ENCODE measurements at places on chromosomes 13 and 19.

DNA sequence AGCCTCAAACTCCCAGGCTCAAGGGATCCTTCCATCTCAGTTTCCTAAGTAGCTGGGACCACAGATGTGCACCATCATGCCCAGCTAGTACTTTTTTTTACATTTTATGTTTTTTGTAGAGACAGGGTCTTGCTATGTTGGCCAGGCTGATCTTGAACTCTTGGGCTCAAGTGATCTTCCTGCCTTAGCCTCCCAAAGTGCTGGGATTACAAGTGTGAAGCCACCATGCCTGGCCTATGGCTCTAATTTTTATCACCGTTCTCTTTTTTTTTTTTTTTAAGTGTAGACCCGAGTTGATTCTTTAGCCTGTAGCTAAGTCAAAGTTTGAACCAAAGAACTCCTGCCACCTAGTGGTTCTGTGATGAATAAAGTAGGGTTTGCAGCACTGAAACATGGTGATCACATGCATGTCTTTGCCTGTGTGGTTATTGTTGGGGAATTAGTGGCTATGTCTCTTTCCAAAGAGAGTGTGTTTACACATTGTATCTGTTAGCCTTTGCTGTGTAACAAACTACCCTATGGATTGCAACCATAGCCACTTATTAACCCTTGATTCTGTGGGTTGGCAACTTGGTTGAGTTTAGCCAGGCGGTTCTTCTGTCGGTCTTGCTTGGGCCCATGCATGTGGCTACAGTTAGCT is 11.6 kb downstream of the NFILZ start:
- no peak for DNase-seq

- no peak for DNase-seq
Measured at GRCh38 chr13:72113076-72113475, 246.1 kb upstream of the DACH1 start.

- DNase-seq: no peak
Measured at GRCh38 chr19:39032063-39032918, at the start of gene FBXO27. TSS of gene FBXO27 (minus strand) at chr19:39032549. CDS start at chr19:39032227, 322 bp downstream.

DNA sequence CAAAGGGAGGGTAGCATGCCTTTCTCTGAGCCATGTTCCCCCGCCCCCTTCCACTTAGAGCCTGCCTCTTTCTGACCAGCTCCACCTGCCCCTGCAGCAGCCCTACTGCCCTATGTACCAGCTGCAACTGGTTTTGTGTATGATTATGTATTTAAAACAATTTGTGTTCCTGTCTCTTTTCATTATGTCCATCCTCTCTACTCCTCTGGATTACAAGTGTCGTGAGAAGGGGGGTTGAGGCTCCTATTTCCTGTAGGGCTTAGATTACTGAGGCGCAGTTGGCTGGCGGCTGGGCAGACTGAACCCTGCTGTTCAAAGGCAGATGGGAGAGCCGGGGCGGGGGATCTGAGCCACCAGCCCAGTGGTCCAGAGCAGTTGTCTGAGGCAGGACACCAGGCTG is 213.3 kb downstream of the KCNRG start:
- DNase-seq: no peak

DNA sequence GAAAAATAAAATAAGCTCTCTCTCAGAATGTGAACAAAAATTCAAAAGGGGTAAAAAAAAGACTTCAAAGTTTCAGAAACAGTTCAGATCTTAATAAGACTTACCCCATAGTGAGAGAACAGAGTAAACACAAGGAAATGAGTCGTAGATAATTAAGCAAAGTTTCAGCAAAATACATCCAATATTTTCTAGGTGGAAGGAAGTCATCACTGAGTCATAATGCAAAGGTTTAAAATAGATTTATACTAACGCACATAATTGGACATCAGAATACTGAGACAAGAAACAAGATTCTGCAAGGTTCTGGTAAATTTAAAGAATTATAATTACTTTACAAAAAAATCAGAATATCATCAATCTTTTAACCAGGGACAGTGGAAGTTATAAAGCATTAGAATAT is 1370.7 kb upstream of the ATXN8OS start:
- no peak for DNase-seq

DNA sequence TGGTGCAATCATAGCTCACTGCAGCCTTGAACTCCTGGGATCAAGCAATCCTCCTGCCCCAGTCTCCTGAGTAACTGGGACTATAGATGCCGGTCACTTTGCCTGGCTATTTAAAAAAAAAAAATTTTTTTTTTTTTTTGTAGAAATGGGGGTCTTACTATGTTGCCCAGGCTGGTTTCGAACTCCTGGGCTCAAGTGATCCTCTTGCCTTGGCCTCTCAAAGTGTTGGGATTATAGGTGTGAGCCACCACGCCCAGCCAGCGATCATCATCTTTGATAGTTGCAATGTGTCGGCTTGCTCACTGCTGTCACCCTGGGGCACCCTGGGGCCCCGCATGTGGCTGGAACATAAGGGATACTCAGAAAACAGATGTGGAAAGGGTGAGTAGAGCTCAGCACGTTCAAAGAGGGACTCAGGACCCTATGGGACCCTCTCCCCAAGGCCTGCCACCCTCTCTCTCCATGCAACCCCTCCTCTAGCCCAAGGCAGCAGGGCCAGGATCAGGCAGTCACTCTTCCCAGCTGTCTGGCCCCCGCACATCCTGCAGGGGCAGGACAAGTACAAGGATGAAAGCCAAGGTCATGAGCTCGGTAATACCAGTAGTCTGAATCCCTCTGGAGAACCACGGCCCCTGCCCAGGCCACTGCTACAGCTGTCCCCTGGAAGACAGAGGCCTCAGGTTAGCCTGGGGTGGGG is 6.5 kb upstream of the CCL25 start:
- no peak for DNase-seq

GRCh38 chr19:16579381-16579780 is 7.2 kb upstream of the SLC35E1 start:
- no peak for DNase-seq

- no peak for DNase-seq
Measured at GRCh38 chr13:48600374-48601364, 53.1 kb upstream of the CYSLTR2 start.

DNA sequence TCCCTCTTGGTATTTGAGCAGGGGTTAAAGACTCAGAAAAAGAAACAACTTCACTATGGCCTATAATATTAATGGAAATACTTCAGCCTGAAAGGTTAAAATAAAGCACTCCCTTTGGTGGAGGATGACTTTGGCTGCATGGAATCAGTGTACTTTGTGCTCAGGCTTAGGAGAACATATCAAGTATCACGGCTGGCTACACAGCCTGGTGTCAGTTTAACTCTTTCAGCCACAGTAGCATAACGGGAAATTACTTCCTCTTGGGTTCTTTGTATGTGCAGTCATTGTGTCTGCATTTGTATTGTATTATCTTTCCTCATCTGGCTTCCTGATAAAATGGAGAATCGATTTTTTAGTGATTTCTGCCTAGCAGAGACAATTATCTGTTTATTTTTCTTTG is 239.0 kb downstream of the GGACT start:
- DNase-seq: no peak

DNA sequence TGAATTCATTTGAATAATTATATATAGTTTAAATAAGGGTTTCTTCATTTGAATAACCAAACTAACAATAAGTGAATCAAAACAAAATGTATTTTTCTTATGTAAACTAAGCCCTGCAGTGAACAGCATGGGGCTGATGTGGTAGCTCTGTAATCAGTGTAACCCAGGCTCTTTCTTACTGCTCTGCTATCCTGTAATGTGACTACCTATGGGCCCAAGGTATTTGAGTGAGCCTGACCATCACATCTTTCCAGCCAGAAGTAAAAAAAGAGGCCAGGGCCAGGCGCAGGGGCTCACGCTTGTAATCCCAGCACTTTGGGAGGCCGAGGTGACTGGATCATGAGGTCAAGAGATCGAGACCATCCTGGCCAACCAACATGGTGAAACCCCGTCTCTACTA is 494.6 kb downstream of the DCT start:
- no peak for DNase-seq

DNA sequence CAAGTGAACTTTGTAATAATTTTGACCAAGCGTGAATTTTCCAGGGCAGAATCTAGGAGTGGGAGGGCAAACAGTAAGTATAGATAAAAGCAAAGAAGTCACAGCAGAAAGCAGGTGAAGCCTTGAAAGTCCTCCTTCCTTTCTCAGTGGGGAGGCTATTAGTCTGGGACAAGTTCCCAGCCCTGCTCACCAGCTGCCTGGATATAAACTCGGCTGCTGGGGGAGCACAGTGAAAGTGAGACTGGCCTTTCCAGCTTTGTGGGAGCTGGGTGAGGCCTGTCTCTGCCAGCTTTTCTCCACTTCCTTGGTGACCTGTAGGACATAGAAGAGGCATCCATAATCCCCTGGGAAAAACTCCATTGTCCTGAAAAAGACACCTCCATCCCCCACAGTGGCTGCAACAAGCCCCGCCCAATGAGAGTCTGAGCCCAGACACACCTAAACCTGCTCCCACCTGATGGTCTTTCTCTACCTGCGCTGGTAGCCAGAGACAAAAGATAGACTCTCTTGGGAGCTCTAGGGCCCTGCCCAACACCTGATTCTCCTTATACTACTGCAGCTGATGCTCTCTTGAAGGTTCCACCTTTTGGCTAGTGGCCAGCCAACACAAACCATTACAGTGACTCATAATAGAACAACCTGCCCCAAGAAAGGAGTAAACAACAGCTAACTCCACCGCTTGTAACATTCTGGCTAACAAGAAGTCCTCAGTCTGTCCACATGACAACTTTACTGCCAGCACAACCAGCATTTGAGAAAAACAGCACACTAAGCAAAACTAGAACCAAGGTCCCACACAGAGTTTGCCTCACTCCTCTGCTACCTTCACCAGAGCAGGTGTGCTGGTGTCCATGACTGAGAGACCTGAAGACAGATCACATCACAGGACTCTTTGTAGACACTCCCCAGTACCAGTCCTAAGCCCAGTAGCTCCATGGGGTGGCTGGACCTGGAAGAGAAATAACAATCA is 252.2 kb upstream of the SLITRK6 start:
- DNase-seq: no peak

- no peak for DNase-seq
Measured at GRCh38 chr13:50170447-50171037, 155.3 kb downstream of the KCNRG start.

- no peak for DNase-seq
Measured at GRCh38 chr13:30805603-30806011, 70.3 kb downstream of the ALOX5AP start.

DNA sequence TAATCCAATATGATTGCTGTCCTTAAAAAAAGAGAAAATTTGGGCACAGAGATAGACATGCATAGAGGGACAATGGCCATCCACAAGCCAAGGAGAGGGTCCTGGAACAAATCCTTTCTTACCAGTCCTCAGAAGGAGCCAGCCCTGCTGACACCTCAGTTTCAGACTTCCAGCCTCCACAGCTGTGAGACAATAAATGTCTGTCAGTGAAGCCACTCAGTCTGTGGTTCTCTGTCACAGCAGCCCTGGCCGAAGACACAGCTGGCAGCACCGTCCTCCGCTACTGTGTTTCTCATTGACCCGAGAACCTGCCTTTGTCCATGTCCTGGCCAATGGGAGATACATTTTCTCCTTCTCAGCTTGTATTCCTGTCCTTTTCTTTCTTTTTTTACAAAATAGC is 207.9 kb downstream of the TM9SF2 start:
- DNase-seq: no peak

DNA sequence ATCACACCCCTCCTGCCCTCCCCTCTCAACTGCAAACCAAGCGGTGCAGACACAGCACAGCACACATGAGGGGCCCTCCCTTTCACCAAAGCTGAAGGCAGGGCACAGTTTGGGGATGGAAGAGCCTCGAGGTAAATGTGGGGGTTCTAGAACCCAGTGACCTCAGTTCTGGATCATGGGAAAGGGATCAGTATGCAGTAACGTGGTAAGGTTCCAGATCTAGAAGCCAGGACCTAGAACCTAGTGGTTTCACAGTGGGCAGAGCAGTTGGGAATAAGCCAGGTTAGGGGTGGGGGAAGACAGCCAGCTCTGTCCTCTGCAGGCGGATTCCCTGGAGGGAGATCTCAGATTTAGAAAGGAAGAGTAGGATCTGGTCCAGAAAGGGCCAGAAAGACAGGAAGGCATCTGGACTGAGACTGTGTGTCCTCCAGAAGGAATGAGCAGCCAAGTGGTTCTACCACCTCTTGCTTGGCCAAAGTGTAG is 3.1 kb downstream of the FTL start:
- no peak for DNase-seq

- peak; percentile 1 for DNase-seq
Measured at GRCh38 chr19:40907968-40908735, 26.1 kb upstream of the CYP2A7 start.

- no peak for DNase-seq
Measured at GRCh38 chr13:72534951-72535640, 192.3 kb downstream of the MZT1 start.

GRCh38 chr13:31444266-31444856 is 244.6 kb downstream of the B3GLCT start:
- DNase-seq: no peak

- no peak for DNase-seq
Measured at GRCh38 chr13:34086281-34086680, 268.3 kb downstream of the RFC3 start.

- no peak for DNase-seq
Measured at GRCh38 chr19:50812474-50812873, 11.1 kb downstream of the KLK1 start.

DNA sequence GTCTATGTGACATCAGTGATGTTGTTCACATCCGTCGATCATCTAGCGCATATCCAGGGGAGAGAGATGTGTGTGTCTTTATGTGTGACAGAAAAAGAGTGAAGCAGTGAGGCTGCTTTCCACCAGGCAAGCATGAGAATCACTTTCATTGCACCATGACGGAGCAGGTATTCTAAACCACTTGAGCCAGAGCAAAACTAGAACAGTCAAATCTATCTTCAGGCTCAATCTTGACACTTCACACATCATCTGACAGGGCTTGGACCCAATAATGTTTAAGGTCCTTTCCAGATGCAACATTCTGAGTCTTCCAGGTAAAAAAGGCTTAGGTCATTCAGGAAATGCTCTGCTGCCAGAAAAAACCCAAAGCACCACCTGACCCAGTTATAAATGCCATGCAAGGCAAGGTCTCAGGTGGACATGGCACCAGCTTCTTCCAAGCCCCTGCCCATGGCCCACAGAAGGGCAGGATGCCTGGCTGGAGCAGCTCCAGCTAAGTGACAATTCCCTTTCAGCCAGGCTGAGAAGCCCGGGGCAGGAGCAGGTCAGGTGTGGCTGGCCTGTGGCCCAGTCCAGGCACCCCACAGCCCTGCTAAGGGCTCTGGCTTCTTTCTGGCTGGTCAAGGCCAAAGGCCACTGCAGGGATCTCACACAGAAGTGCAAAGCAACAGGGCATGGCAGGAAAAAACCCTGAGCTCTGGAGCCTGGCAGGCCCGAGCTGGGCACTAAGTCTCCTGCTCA is 5.0 kb downstream of the ELAVL1 start:
- no peak for DNase-seq

Data from activated T-helper 1 cell treated with anti-CD3 and anti-CD28 coated beads, Interleukin-2, amount 50 U/mL, for 16 hours (primary cell).